ENCODE measurements at places on chromosomes 12 and 14.

DNA sequence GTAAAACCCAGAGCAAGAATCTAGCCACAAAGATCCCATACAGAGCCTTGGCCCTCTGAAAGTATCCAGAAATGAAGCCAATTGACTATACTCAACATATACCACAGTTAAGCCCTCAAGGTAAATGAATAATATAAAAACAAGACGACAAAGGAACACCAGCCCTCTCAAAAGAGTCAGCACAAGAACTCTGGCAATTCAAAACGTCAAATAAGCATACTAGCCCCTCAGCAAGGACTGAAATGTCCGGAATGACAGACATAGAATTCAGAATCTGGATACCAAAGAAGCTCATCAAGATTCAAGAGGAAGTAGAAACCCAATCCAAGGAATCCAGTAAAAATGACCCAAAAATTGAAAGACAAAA lies 49.9 kb downstream of the GTF2A1 start:
- DNase-seq = no peak

DNA sequence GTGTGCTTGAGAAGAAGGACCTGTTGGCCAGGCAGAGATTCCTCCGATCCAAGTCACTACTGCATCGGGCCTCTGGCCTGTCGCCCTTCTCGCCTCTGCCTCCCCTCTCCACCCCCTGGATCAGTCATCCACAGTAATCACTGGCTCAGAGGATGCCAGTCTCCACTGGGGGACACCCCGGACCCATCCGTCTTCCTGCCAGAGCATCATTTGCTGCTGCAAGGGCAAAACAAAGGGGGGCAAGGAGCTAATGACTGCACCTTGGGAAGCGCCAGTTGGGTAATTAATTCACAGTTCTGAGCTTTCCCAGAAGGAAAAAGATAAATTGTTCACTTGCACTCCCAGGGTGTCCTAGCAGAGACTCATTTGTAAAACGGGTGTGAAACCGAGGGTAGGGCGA lies 215.4 kb downstream of the GLT1D1 start:
- no peak for DNase-seq

DNA sequence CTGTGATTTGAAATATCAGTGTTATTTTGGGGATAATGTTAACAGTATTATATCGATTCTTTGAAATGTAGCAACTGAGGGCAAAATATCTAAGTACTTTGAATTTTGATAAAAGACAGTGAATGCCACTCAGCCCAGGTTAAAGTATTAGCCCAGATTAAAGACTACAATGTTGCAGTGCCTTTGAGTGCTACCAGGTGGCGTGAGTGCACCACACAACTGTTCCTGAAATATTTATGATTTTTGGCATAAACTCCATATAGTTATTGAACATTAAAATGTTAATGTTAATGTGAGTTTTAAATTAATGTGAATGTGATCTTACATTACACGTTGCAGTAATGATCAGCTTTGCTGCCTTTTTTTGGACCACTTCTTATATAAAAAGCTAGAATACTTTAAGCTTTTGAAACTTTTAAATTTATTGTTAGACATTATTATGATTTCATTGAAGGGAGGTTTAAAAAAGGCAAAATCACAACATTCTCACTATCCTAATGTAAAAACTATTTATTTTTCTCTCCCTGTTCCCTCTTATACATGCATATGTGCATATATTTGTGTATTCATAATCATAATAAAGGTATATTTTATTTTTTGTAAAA lies 22.5 kb downstream of the MRPS35 start:
- DNase-seq = peak; percentile 24

GRCh38 chr14:53790731-53791500 lies 165.7 kb downstream of the BMP4 start:
- no peak for DNase-seq

GRCh38 chr14:71527838-71528237 lies 404.4 kb upstream of the RGS6 start:
- no peak for DNase-seq

Measured in CD4-positive, alpha-beta T cell treated with Interferon gamma for 1 hour (primary cell).